ENCODE measurements at places on chromosomes 2 and 18.
A peak's percentile ranks its signal among the peaks of the same experiment; 100 is the strongest.

DNA sequence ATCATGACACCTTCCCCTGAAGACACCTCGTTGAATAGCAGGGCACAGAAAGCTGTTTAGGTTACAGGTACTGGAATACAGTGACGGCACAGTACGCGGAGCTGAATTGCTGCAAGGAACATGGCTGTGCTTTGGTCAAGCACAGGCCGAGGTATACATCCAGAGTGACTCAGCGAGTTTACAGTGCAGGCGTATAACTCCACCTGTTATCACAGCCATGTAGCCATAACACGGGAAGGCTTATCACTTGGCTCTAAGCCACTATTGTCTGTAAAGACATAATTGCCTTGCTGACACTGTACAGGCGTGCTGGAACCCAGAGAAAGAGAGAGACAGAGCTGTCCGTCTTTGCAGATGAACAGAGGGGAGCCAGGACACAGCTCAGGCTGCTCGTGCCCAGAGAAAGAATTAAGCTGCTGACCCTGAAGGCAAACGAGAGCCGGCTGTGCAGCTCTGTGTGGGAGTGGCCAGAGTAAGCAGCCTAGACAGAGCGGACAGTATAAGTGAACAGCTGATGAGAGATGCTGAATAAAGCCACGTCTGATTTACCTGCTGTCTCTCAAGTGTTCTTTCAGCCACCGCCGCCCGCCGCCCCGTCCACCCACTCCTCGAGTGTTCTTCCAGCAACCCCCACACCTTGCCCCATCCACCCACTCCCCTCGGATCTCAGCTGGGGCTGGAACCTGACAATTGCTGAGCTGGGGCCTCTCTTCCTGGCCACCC, 87.3 kb upstream of the PPP1CB start:
- DNase-seq = no peak

GRCh38 chr2:136284226-136285119, 166.5 kb upstream of the CXCR4 start:
- no peak for DNase-seq

- no peak for DNase-seq
Observed at GRCh38 chr2:9137379-9138150, 69.0 kb upstream of the ASAP2 start.

GRCh38 chr2:27051902-27052645, 606 bp downstream of the AGBL5 start:
- no peak for DNase-seq

GRCh38 chr2:233421091-233421816, 67.0 kb downstream of the DGKD start:
- DNase-seq = no peak

GRCh38 chr18:54161267-54161666, 63.2 kb downstream of the MBD2 start:
- no peak for DNase-seq

- DNase-seq = no peak
Observed at GRCh38 chr2:930935-931334, 19.7 kb upstream of the SNTG2 start.

DNA sequence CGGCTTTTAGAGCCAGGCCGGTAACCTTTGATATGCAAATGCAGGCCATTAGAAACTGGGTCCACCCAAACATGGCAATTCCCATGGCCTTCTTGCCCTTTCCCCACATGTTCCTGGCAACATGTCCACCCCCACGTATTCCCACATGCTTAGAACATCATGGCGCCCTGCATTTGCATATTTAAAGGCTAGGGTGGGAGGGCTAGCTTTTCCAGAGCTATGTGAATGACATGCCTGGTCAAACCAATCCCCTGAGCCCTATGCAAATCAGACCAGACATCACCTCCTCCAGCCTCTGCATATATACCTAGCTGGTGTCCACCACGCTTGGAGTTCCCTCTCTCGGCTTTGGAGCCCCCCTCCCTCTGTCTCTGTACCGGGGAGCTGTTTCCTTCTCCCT, 481.9 kb downstream of the CDH2 start:
- no peak for DNase-seq

DNA sequence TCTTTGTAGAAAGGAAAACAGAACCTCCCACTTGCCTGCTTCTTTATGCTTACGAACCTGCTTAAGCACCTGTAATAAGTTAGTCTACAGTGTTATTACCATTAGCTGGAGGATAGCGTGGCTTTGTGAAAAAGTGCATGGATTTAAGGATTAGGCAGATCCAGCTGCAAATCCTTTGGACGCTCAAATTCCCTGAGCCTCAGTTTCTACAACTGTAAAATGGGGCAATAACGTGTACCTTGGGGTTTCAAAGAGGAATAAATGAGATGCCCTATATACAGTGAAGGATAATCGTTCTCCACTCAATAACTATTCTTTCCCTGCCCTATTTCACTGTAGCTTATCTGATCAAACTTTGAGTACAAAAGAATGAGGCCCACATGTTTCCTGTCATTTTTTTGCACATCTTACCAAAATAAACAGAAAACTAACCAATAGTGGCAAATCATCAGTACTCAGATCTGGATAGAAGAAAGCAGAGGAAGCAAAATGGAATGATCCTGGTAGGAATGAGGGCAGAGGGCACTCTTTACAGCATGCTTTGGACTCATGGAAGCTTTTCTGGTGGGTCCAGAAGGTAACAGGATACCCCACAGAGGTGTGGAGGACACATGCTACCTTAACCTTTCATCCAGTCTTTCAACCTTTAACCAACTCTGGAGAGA, 14.8 kb downstream of the MOGAT1 start:
- DNase-seq = no peak

GRCh38 chr2:58767828-58768714, 526.9 kb upstream of the FANCL start:
- DNase-seq = no peak

DNA sequence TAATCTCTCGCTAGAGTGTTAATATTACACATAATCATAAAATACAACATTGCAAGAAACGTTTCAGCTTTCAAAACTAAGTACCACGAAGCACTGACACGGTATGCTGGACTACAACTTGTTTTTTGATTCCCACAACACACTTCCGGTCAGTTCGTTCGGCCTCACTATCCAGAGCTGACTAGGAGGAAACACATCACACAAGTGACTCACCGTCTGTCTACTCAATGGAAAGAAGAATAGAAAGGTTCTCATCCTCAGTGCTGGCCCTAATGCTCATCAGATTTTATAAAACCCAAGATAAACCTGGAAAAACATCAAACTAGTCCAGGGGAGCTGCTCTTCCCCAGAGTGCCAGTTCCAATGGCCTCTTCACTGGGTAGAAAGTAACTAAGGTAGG, 42.9 kb downstream of the ZNF385B start:
- DNase-seq = no peak

DNA sequence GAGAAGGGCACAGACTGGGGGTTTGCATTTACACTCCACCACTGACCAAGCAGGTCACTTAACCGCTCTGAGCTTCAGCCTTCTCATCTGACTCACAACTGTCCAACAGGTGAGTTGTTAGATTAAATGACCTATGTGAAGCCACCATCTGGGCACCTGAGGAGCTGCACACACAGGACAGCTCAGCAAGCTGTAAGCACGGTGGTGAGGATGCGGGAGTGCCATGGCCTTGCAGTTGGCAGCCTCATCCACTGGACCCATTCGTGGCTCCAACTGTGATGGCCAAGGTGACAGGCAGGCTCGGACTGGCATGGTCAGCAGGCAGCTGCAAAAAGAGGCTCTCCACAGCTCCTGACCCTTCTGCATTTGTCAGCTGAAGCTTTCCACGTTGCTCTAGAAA, 23.3 kb upstream of the AMMECR1L start:
- DNase-seq = no peak

- DNase-seq = no peak
Observed at GRCh38 chr2:105560157-105560556, 161.3 kb upstream of the FHL2 start.

DNA sequence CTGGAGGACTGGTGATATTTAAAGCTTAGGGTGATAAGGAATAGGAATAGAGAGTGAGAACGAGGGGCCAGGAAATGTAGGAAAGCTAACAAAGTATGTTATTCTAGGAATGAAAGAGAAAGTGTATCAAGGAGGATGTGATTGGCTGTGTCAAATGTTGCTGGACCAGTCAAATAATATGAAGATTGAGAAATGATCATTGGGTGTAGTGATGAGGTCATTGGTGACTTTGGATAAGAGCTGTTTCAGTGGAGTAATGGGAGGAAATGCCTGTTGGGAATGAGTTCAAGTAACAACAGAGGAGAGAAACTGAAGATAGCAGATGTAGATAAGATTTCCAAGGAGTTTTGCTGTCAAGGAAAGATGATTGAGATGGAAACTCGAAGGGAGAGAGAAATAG, 74.4 kb downstream of the UBE2E3 start:
- no peak for DNase-seq

DNA sequence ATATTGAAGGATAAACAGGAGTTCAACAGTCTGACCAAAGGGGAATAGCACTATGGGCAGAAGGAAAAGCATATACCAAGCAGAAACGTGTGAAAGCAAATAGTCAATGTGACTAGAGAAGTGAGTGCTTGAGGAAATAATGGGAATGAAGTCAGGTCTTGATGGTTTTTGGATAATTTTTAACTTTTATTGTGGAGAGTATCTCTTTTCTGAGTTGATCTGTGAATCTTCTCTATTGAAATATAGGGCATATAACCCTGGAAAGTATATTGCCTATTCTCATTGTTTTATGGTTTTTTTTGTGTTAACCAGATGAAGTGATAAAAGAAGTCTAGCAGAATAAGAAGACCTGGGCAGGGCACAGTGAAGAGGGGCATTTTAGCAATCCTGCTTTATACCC, 16.4 kb upstream of the FABP1 start:
- no peak for DNase-seq

GRCh38 chr2:7819850-7820249, 862.0 kb upstream of the ID2 start:
- no peak for DNase-seq

- DNase-seq = peak; percentile 31
Observed at GRCh38 chr2:207051385-207051965, 112.2 kb downstream of the CPO start.

DNA sequence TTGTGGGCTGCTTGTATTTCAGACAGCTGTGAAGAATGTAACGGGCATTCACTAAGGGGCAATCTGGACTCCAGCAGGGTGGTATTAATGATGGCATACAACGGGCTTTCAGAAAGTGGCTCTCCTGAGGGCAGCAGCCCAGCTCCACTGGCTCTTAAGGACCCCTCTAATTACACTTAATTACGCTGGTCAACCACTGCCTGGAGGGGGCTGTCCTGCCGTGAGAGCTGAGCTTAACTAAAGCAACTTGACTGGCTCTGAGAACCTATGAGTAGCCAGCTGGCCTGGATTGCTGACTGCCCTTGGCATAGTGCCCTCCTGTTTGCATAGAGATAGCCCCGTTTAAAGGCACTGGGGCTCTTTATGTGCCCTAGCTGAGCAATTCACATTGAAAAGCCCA, 3.8 kb downstream of the LIPG start:
- DNase-seq = peak; percentile 18

DNA sequence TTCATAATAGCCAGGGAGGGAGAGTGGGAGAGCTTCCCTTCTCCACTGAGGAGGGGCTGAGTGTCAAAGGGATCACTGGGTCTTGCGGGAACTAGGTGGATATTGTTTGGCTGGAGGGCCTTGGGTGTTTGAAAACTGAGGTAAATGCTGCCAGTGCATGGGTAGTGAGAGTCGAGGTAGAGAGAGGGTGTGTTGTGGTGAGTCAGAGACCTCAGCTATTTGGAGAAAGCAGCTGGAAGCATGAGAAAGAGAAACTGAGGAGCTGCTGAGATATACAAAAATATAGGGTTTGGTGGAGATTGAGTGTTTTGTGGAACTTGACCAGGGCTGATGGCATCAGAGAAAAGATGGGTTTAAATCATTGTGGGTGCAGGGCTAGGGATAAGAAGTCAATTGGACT, 127.0 kb upstream of the CCDC195 start:
- DNase-seq = no peak

- DNase-seq = peak; percentile 18
Observed at GRCh38 chr2:74199275-74199701, 873 bp downstream of the MTHFD2 start.

GRCh38 chr18:70822117-70822516, 533.3 kb downstream of the SOCS6 start:
- no peak for DNase-seq

GRCh38 chr2:59353306-59353921, 1112.3 kb upstream of the FANCL start:
- no peak for DNase-seq

GRCh38 chr18:5288517-5288935, 7.0 kb downstream of the ZBTB14 start:
- DNase-seq = no peak

DNA sequence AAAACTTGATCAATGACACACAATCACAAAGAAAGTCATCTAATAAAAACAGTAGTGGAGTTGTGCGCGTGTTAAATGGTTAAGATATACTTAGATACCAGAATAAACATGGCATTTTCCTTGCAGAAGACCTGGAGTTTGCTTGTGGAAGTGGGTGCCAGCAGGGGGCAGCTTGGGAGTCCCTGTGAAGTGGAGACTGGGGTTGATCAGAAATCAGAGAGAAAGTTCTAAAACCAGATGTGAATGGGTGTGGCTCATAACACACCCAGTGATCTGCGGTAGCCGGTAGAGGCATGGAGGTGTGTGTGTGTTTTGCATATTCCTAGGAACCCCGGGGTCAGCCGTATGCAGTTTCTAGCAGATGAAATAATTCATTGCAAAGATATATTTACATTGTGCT, 300.1 kb upstream of the TRIB2 start:
- DNase-seq = no peak

DNA sequence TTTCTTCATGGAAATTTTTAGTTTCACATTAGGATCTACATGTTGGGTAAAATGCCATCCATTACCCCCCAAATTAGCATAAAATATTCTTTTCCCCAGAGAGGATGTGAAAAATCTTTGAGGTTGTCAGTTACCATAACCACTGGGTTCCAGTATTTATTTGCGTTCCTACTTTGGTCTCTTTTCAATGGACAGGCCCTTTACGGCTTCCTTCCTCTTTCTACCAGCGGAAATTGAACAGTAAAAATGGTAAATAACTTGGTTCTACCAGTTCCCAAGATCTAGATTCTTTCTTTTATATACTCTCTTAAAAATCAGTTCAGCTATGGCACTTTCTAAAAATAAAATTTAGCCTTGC, 169.2 kb upstream of the APCDD1 start:
- DNase-seq = no peak

- peak; percentile 33 for DNase-seq
Observed at GRCh38 chr2:160492401-160493226, 993 bp downstream of the RBMS1 start.

DNA sequence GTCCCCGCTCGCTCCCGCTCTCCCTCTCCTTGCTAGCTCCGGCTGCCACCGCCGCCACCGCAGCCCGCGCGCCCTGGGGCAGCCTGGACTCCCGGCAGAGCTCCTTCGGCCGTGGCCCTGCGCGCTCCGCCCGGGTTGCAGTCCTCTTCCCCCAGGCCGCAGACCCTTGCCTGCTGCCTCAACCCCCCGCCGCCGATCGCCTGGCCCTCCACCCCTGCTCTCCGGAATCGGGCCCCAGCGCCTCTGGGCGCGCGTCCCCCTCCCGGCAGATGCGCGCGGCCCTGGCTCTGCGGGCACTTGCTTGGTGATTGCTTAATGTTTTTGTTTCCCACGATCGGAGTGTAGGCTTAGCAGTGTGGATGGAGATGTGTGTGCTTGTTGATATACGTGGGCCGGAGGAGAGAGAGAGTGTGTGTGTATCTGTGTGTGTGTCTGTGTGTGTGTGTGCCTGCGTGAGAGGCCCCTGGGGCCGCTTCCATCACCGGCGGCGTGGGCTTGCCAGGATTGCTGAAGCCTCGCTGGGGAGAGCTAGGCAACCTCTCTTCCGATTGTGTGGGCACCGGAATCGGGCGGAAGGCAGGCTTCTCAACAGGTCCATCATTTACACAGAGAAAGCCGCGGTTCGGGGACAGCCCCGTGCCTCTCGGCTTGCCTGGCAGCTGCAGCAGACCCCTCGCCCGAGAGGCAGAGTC, 877 bp downstream of the INHBB start:
- peak; percentile 31 for DNase-seq

GRCh38 chr2:232687382-232688160, 9.6 kb upstream of the GIGYF2 start:
- no peak for DNase-seq
